ENCODE measurements at places on chromosomes 16 and 17.

- no peak for DNase-seq
Observed at GRCh38 chr16:2024032-2024420, 2.7 kb upstream of the NHERF2 start.

DNA sequence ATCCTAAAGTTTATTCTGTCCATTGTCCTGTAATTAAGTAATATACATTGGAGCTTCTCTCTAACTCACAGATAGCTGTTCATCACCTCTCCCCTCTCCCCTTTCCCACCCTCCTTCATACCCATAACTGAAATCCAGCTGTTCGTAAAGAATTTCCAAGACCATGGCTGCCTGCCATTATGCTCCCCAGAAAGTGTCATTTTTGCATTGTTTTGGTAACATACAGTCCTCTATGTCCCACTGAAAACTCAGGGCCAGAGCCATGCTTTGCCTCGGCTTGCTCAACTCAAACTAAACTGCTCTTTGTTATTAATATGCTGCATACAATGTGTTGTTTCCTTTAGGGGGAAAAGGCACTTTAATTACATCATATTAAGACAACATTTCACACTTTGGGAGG, 132.0 kb downstream of the MRTFB start:
- DNase-seq: no peak

DNA sequence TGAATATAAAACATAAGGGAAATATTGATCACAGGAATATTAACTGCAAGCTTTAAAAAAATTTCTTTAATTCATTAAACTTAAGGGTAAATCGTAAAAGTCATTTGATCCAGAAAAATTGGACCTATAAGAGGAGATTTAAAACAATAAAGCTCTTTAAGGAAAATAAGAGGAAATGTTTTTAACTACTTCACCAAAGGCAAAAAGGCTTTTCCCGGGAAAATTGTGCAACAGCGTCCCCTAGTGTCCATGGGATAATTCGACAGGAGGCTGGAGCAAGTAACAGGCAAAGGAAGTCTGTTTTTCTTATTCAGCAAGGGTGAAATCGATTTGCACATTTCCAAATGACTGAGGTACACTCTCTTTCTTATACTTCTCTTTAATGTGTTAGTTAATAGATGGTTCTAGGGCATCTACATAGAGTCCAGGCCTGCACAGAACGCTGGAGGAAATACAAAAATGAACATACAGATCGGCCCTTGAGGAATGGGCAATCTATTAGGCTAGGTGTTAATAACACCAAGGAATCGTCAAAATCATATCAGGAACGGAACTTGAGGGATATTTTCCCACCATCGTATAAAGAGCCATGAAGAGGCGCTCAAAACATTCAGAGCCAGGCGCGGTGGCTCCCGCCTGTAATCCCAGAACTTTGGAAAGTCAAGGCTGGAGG, 61.4 kb downstream of the ZNF18 start:
- DNase-seq: no peak

GRCh38 chr17:72125742-72126141, 4.9 kb downstream of the SOX9 start:
- no peak for DNase-seq

DNA sequence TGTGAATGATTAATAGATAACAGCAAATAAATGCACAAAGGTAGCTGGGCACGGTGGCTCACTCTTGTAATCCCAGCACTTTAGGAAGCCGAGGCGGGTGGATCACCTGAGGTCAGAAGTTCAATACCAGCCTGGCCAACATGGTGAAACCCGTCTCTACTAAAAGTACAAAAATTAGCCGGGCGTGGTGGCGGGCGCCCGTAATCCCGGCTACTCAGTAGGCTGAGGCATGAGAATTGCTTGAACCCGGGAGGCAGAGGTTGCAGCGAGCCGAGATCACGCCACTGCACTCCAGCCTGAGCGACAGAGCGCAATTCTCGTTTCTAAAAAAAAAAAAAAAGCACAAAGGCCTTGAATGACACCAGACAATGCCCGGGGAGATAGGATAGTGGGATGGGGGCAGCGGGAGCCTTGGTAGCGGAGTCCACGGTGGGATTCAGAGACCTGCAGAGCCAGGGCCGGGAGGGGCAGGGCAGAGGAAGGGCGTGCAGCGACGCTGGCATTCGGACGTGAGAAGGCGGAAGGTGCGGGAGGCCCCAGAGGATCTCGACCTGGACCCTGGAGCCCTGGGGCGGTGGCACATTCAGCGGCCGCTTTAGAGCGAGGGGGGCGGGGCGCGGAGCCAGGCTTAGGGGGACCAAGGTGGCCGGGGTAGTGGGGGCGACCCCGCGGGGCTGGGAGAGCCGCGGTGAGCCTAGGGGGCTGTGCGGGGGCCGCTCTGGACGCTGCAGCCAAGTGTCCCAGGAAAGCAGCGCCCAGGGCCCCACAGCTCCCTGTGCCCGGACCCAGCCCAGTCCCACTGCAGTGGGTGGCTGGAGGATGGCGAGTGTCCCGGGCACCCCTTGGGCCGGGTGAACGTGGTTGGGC, 999 bp upstream of the FLYWCH2 start:
- DNase-seq: no peak

- DNase-seq: no peak
Observed at GRCh38 chr16:79473456-79473855, 127.1 kb downstream of the MAF start.
